ENCODE measurements at places on chromosomes 2 and 18. TPM values are rescaled to one million over a fixed set of nuclear protein-coding genes. Genes with fewer than 3 reads are reported as not detected.

DNA sequence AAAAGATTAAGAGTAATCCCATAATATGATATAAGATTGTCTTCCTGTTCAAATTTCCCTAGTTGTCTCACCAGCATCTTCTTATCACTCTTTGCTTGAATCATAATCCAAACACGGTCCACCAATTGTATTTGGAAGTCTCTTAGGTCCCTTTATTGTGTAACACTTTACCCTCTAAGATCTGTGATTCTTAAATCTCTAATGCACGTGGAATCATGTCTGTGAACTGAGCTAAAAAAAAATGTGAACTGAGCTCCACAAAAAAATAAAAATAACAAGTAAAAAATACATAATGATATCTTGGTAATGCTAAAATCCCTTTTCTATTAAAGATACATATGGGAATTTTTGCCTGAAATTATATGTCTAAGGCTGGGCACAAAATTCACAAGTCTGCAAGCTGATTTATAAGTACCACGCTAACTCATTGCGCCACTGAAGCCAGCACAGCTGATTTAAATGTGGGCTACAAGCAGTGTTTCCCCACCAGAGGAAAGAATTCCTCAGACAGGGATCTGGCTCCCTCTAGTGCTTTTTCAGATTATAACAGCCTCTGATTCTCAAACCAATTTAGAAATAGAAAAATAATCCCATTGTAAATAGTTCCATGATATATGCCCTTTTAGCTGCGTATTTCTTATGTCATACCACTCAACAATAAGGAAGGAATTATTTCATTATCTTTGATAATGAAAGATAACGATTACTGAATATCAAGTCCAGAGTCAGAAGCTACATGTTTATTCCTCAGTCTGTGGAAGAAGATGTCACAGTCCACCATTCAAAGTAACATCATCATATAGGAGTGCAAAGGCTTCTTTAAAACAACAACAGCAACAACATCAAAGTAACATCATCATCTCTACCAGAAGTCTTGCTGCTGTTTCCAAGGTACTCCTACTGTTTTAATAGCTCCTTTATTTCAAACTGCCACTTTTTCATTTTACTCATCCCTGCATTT, 22.9 kb downstream of the RBM43 start:
- peak; percentile 67 for DNase-seq

DNA sequence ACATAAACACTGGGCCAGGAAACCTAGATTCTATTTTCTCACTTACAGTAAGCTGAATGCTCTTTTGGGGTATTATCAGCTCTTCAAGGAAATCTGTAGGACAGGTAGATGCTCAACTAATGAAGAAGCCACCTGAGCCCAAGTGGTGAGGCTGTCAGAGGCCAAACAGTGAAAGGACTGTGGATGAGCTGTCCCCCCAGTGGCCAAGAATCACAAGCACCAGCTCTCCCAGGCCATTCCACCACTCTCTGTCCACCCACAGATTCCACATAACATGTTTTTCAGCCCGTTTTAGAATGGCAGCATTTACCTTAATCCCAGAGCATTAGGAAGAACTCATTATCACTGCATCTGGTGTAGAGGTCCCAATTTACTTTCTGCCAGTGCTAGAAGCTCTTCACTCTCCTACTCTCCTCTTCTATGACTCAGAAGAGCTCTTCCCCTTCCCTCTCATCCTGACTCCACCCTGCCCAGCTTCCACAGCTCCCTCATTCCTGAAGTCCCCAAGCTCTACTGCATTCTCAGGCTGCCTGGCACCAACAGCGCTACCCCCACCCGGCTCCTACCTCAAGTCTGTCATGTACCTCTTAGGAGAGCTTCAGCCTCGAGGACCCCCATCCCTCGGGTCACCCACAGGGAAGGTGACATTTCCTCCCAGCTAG, 43.8 kb upstream of the GORASP2 start:
- DNase-seq, result no peak

Gene STK25
- total RNA-seq, result 252 TPM

DNA sequence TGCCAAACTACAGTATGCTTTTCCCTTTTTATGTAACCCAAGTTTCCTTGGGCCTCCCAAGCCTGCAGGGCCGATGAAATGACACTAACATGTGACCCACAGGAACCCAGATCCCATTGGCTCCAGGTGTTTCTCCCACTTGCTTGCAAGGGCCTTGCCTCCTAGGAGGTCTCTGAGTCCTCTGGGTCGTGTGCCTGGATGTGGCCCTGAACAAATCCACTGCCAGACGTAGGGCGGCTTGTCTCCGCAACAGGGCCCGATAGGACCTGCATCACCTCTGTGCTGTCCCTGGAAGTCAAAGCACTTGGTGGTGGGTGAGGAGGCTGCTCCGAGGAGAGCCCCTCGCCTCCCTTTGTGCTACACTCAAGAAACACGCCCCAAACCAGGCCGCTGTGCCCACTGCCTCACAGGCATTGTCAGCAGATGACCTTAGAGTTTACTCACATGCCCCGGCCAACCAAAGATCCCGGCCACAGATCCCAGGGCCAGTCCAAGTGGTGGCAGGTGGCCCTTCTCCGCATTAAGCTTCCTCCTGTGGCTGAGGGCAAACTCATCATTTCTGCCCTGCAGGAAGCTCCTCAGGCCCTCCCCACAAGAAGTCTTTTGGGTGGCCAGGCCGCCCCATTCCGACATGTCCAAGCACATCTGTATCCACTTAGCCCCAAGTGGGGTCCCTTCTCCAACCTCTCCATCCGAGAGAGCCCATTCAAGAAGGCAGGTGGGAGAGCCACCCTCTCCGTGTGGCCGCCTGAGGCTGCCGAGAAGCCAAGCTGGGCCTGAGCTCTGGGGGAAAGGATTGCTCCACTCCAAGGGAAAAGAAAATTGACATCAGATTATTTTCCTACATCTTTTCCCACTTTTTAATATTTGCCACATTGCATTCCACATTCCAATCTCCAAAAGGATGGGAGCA, 76.7 kb downstream of the GFPT1 start:
- DNase-seq, result no peak

GRCh38 chr2:190335225-190335559, 8.2 kb upstream of the INPP1 start:
- no peak for DNase-seq

GRCh38 chr2:30230497-30231211, 680 bp upstream of the LBH start:
- peak; percentile 85 for DNase-seq

DNA sequence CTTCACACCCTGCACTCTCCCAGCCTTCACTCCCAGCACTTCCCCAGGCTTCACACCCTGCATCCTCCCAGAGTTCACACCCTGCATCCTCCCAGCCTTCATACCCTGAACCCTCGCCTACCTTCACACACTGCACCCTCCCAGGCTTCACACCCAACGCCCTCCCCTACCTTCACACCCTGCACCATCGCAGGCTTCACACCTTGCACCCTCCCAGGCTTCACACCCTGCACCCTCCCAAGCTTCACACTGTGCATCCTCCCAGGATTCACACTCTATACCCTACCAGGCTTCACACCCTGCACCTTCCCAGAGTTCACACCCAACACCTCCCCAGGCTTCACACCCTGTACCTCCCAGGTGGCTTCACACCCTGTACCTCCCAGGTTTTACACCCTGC, 448.7 kb upstream of the MYT1L start:
- no peak for DNase-seq

DNA sequence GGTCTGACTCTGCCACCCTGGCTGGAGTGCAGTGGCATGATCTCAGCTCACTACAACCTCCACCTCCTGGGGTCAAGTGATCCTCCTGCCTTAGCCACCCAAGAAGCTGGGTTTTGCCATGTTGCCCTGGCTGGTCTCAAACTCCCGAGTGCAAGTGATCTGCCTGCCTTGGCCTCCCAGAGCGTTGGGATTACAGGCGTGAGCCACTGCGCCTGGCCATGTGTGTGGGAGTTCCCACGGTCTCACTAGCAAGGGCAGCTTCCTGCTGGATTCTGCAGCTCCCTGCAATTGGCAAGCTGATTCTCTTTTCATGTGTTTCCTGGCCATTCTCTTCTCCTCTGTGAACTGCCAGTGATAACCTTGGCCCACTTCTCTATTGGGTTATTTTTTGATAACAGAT, 84.0 kb downstream of the USP40 start:
- no peak for DNase-seq
